ENCODE measurements at places on chromosomes 11 and 22.

DNA sequence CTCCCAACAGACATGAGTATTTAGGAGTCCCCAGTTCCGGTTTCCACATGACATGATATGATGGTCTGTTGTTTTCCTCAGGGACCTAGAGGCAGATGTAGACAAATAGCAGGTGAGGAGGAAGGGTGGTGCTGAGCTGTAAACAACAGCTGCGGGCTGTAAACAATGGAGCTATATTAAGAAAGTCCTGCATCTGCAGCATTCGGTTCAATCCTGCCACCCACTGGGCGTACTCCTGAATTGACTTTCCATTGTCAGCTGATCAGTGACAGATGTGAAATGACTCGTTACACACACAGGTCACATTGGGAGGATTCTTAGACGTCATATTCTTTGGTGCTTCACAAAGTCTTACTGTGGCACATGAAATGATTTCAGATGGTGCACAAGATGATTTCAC is 26.8 kb upstream of the RAG1 start:
- DNase-seq: no peak

- DNase-seq: no peak
Measured at GRCh38 chr11:126522152-126522551, 166.7 kb downstream of the ST3GAL4 start.

- DNase-seq: no peak
Measured at GRCh38 chr11:17939542-17939941, 73.3 kb downstream of the SERGEF start.

- no peak for DNase-seq
Measured at GRCh38 chr11:74320538-74320937, 9.1 kb upstream of the P4HA3 start.

- no peak for DNase-seq
Measured at GRCh38 chr22:33382436-33382835, 324.3 kb upstream of the SYN3 start.

- DNase-seq: no peak
Measured at GRCh38 chr22:26564181-26564580, 25.8 kb downstream of the TPST2 start.

DNA sequence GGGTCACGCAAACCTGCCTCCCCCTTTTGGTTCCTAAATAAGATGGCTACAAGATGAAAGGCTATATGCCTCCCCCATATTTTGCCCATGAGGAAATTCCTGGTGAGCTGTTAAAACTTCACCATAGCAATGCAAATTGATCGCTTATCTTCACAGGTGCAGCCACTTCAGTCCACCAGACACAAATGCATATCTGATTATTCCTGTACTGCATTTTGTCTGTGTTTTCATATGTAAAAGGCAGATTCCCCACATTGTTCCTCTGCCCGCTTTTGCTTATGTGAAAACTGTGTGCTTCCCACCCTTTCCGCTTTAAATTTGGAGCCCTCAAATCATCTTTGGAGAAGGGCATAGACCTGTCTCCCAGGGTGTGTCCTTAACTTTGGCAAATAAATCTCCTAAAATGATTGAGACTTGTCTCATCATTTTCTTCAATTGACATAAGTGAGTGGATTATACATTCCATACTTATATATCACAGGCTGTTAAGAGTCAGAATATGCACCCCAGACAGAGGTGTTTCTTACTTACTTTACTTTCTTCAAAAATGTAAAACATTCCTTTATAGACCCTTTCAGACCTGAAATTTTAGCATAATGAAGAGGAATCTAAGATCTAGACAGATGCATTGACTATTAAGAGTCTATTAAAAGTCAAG is 116.4 kb downstream of the CASP12 start:
- DNase-seq: no peak

GRCh38 chr22:45298934-45299505 is 10.7 kb upstream of the FAM118A start:
- DNase-seq: no peak

- DNase-seq: no peak
Measured at GRCh38 chr11:74278721-74279161, 32.7 kb downstream of the P4HA3 start.

- DNase-seq: no peak
Measured at GRCh38 chr11:13338427-13339069, 61.0 kb downstream of the BMAL1 start.

DNA sequence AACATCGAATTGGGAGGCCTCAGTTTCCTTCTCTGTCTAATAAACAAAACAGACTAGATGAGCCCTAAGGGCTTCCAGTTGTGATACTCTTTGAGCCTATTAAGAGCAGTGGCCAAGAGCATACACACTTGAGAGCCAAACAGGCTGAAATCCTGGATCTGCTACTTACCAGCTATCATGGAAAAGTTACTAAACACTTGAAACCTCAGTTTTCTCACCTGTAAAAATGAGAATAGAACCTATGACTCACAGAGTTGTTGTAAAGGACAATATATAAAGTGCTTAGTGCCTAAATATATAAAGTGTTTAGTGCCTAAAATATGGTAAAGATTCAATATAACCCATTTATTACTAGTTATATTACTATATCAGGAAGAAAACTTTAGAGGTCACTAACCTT is 23.7 kb upstream of the GDPD4 start:
- DNase-seq: no peak

DNA sequence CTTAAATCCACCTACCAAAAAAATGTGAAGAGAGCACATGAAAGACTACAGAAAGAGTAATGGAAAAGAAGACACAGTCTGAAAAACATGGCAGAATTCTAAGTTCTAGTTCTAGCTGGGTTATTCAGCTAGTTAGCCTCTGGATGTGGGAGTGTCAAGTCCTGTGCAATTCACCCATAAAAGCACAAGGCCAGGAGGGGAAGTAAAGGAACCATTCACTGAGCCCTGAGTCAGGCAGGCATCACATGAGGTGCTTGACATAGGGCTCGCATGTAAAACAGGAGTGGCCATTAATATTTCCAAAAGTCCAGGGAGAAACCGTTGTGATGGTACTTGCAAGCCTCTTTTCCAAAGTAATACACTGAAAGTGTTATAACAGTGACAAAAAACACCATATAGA is 103.7 kb downstream of the GAB2 start:
- DNase-seq: no peak

- no peak for DNase-seq
Measured at GRCh38 chr11:74731301-74732094, at the start of gene CHRDL2. Gene CHRDL2, minus strand, starts transcription at chr11:74731426. Its CDS starts 538 bp downstream, at chr11:74730888.

- DNase-seq: no peak
Measured at GRCh38 chr22:26577081-26577480, 12.9 kb downstream of the TPST2 start.

Data from activated CD4-positive, CD25-positive, alpha-beta regulatory T cell treated with anti-CD3 and anti-CD28 coated beads, Interleukin-2, amount 50 U/mL, for 16 hours (primary cell).